Tibial nerve (tissue), 4 donors: ENCODE measurements at places on chromosomes 6 and 20. TPM values are rescaled to one million over a fixed set of nuclear protein-coding genes. Genes with fewer than 3 reads are reported as not detected.

The ABHD16B gene
- not detected for total RNA-seq

The XKR7 gene
- not detected for total RNA-seq

The C6orf15 gene
- total RNA-seq = not detected

The TMEM244 gene
- total RNA-seq = not detected

The IRF4 gene
- total RNA-seq = 1.4 TPM

The LY86 gene
- total RNA-seq = 0.60 TPM
